LoVo (cell line): ENCODE measurements at places on chromosomes 11 and 22.

DNA sequence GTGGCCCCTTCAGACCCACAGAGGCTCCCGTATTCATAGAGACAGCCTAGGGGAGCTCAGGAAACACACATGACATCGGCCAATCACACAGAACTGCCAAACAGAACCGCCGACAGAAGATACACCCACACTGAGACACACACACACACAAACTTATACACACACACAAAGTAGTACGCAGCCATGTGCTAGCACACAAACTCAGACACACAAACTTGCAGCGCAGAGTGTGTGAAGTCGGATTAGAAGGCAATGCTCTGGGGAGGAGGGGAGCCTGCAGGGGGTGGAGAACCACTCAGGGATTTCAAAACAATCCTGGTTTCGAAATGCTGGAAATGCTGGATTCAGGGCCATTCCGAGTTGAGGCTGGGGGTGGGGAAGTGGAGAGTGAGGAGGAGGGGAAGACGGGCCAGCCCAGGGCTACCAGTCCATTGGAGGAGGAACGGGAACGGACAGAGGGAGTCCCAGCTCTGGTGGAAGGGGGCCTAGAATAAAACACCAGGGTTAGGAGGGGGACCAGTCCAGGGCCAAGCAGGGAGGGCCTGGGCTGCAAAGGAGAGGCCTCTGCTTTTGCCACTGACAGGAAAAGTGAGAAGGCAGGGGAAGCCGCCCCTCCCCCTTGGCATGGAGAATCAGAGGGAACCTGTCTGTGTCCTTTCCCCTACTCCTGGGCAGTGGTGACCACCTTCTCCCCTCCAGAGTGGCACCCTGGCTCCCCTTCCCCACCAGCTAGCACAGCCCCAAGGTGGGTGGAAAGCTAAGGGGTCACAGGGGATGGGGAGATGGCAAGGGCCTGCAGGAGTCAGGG, 4.4 kb downstream of the BCL9L start:
- DNase-seq = no peak

GRCh38 chr11:11252403-11252802, 100.6 kb downstream of the CSNK2A3 start:
- DNase-seq = no peak

DNA sequence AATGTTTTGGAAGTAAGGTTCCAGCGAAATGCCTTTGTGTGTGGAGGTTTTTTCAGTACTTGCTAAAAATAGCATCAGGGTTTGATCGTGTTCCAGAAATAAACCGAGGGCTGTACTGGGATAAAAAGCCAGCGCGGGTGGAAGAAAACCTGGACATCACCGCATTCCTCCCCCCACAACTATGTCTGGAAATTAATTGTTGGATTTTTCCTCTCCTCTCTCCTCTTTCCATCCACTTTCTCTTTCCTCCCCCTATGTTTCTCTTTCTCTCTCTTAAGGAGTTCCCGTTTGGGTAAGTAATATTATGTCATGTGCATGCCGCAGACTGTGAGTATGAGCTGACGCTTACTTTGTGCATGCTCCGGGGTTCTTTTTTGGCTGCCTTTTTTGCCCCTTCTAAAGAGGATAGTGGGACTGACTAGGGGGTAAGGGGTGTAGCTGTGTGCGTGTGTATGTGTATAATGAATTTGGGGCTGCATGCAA, 104.2 kb upstream of the HSD17B12 start:
- DNase-seq = no peak

GRCh38 chr11:61056981-61057380, 45.3 kb upstream of the CD5 start:
- DNase-seq = no peak

DNA sequence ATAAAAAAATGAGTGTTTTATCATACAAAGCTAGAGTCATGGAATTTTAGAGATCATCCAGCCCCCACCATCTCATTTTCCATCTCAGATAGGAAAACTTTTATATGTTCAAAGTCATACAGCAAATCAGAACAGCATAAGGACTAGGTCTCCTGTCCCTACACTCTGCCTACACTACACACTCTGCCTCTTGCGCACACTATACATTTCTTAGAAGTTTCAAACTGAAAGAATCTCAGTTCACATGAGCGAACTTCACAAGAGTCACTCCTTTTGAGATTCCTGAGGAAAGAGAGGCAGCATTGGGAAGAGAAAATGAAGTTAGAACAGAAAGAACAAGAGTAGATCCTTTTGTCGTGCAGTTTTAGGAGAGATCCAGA, 36.5 kb downstream of the ART5 start:
- no peak for DNase-seq
